ENCODE measurements at places on chromosomes 7 and 10.

DNA sequence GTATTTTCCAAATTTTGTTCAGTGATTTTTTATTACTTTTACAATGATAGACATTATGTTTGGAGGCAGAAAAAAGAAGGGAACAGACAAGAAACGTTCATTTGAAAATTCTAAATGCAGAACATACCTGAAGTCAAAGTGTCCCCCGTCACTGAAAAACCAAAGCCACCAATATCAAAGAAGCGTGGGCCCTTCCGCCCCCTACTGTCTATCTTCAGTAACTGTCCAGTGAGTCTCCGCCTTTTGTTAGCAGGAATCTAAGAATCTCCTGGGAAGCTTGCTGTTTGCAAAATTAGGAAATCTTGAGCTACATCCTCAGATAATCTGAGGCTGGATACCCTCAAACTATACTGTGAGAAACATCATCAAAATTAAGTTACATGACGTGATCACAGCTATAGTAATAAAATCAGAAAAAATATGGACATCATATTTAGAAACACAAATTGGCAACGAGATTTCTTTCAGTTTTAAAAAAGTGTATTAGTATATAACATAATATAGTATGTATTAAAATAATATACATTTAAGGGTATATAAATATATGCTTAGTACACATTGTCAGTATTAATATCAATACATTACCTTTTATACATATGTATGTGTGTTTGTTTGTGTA, 169.3 kb upstream of the AKR1E2 start:
- peak; percentile 25 for DNase-seq

DNA sequence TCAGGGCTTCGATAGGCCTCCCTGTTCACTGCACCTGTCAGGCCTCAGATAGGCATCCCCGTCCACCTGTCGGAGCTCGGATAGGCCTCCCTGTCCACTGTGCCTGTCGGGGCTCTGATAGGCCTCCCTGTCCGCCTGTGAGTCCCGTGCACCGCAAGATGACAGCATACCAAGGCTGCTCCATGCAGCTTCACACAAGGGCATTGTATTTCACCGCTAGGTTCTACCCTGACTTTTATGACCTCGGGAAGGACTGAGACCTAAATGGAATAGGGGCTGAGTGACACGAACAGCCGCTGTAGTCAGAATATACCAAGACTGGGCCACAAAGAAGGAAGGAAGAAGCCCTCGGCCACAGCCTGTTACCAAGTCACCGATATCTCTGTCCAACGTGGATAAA, 271.2 kb downstream of the DIP2C start:
- DNase-seq = no peak

- DNase-seq = no peak
Observed at GRCh38 chr7:151806204-151806603, 70.7 kb downstream of the PRKAG2 start.

GRCh38 chr10:60461688-60462087, 72.0 kb upstream of the ANK3 start:
- no peak for DNase-seq

DNA sequence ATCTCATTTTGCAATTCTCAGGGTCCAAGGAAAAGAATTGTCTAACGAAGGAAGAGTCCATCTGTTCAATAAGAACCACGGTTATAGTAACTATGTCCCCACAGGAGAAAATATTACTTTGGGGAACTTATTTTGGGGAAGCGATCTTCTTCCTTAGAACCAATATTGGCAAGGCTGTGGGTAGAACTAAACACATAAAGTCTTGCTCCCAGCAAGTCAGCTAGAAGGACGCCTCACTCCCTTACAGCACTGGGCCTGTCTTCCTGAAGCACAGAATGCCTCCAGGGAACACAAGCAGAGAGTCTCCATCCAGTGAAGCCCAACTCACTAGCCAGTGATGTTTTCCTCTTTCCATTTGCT, 30.2 kb downstream of the C10orf71 start:
- DNase-seq = no peak

GRCh38 chr10:58952747-58953466, 223.5 kb upstream of the PHYHIPL start:
- peak; percentile 16 for DNase-seq

- DNase-seq = no peak
Observed at GRCh38 chr7:15494711-15495110, 67.1 kb downstream of the AGMO start.

- no peak for DNase-seq
Observed at GRCh38 chr10:30386801-30387588, 37.9 kb upstream of the MTPAP start.

DNA sequence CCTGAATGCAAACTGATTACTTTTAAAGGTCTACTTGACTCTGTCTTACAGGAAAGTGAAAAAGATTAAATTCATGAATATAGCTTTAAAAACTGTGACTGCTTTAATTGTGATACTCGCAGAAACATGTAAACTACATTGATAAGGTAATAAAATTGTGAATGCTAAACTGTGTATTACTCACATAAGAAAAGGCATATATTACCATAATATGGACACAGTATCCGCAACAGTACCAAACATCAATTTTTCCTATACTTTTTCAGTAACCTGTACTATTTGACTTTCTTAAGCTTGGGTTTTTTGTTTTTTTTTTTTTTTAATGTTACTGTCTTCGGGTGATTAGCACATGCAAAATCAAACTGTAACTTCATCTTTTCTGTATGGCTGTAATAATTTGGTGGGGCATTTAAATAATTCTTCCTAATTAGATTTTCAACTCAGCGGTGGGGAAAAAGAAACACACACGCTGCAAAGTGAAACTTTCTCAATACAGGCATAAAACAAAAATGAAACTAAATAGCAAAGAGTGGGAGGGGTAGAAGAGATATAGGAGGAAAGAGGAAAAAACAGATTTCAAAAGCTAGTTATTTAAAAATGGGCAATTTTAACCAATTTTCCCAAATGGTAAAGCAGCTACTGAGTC, 23.2 kb downstream of the NT5C3A start:
- DNase-seq = no peak

DNA sequence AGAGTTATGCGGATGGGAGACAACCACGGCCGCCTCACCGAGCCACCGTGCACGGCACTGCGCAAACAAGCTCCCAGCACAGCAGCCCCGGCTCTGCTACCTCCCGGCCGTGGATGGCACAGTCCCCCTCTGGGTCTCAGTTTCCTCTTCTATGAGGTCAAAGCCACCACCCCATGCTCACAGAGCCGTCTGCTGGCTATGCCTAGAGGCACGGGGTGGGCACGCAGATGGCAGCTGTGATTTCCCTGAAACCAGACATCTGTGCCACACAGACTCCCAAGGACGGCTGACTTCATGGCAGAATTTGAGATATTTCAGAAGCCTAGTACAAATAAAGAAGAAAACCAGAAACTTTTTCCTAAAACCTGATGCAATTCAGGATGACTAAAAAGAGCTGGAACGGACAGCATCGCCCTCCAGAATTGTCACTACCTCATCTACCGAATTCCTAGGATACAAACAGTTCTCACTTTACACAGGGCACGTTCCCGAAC, 73.2 kb downstream of the AMZ1 start:
- no peak for DNase-seq

DNA sequence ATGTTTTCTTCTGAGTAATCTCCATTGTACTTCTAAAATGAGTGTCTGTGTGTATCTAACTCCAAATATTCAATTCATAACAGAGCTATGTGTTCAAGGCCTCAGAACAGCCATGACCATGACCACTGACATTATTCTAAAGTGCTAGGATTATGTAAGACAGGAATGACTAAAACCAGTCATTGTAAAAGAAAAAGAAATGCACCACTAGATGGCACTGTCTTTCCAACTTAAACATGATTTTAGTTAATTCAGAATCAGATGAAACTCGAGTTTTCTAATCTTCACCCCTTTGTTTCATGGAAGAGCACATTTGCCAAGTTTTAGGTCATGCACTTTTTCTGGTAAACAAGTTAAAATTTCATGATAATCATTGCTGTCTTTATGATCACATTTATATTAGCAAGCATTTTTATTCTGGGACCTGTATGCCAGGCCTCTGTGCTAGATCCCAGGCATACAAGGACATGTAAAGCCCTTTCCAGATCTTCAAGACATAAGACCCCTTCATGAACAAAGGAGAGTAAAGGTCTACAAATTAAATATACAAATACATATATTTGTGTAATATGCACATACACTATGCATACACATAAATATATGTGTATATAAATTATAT, 26.1 kb upstream of the RSU1 start:
- DNase-seq = no peak

DNA sequence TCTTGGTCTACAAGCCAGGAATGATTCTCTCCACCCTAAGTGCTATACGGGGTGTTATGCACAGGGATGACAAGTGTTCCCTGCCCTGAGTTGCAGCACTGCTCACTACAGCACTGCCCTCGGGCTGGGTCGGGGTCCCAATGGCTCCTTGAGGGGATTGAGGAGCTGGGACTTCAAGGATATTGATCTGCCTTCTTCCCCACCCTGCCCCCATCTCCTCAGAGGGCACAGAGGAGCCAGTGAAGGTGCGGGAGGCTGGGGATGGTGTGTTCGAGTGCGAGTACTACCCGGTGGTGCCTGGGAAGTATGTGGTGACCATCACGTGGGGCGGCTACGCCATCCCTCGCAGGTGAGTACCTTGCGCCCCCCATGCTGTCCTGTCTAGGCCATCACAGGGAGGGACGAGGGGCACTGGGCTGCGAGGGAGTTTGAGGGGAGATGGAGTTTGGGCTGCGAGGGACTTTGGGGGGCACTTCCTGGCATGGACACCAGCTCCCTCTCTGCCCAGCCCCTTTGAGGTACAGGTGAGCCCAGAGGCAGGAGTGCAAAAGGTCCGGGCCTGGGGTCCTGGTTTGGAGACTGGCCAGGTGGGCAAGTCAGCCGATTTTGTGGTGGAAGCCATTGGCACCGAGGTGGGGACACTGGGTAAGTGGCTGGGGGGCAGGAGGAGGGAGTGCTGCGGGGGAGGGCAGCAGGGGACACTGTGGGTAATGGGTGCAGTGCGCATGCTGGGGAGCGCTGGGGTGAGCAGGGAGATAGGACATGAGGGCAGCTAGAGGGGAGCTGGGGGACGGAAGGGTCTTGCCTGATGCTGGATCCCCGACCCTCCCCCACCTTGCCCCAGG, 10.3 kb downstream of the FLNC start:
- DNase-seq = no peak

- no peak for DNase-seq
Observed at GRCh38 chr7:132138817-132139216, 437.5 kb downstream of the PLXNA4 start.

GRCh38 chr7:151484971-151485707, 34.6 kb downstream of the RHEB start:
- DNase-seq = no peak

DNA sequence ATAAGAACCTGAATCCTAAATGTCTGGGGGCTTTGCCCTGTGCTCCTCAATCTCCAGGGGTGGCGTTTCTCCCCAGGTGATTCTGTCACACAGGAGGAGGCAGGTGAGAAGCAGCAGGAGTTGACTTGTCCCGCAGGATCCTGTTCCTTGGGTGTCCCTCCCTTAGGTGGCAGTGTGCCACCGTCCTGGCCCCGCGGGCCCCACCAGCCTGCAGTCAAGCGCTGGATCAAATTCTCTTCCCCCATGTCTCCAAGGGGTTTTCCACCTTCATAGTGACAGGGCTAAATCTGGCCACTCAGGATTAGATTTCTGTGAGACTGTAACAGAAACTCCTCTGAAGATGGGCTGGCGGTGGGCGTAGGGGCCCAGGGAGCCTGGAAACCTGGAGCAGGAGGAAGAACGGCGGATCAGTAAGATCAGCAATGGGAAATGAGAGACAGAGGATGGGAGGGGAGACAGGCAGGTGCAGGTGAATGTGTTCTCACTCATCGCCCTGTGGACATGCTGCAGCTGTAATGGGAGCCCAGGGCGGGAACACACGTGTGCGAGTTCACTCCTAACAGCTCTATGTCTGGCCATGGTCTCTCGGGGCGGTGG, 329.2 kb upstream of the COBL start:
- DNase-seq = no peak

GRCh38 chr10:12771981-12772760, 229.3 kb downstream of the CCDC3 start:
- no peak for DNase-seq

DNA sequence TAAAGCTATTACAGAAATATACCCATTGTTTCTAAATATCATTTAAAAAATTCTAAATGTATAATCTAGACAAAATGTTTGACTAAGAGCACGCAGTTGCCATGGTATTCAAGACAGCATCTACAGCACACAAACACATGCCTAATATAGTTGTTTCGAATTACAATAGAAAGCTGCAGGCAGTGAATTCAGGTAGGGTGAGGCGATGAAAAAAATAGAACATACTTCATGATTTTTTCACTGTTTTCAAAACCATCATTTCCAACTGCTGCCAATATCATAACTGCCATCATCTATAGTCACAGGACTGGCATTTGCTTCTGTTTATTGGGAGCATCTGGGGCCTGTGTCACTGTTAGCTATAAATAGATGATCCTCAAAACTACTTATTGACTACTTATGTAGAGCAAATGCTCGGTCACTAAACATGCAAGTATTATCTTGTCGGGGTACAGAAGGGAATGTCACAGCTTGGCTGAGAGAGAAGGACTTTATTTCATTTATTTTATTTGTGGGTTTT, 34.4 kb upstream of the OTUD1 start:
- no peak for DNase-seq

- no peak for DNase-seq
Observed at GRCh38 chr7:20651960-20652544, 36.6 kb downstream of the ABCB5 start.

- no peak for DNase-seq
Observed at GRCh38 chr7:14305233-14305866, 315.9 kb upstream of the ETV1 start.

GRCh38 chr10:85315657-85316056, 987.3 kb downstream of the CCSER2 start:
- DNase-seq = no peak

DNA sequence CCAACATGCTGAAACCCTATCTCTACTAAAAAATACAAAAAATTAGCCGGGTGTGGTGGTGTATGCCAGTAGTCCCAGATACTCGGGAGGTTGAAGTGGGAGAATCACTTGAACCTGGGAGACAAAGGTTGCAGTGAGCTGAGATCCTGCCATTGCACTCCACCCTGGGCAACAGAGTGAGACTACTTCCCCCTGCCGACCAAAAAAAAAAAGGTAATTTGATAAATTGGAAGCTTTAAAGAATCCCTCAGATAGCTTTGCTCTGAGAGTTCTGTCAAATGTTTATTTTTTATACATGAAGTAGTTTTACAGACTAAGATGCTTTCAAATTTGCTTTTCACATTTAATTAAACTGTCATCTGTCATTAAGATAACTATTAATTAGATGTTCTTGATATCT, 563.3 kb upstream of the LRRTM3 start:
- DNase-seq = no peak

DNA sequence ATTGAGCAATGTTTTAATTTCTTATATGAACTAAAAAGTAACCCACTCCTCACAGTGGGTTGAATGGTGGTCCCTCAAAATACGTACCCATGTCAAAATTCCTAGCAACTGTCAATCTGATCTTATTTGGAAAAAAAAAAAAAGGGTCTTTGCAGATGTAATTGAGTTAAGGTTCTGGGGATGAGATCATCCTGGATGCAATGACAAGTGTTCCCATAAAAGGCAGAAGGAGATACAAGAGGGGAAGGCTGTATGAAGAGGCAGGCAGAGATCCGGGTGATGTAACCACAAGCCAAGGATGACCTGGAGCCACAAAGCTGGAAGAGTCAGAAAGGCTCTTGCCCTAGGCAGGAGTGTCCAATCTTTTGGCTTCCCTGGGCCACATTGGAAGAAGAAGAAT, 516.3 kb upstream of the MKI67 start:
- no peak for DNase-seq

- no peak for DNase-seq
Observed at GRCh38 chr7:28571405-28571804, 159.1 kb downstream of the CREB5 start.

All from stimulated activated CD4-positive, alpha-beta T cell treated with anti-CD3 and anti-CD28 coated beads, Interleukin-2, amount 100 ng/mL, for 48 hours (primary cell).